ENCODE measurements at places on chromosomes 12 and 14. TPM values are rescaled to one million over a fixed set of nuclear protein-coding genes. Genes with fewer than 3 reads are reported as not detected.

- DNase-seq: no peak
Observed at GRCh38 chr14:103862393-103862782, 15.0 kb upstream of the PPP1R13B start.

DNA sequence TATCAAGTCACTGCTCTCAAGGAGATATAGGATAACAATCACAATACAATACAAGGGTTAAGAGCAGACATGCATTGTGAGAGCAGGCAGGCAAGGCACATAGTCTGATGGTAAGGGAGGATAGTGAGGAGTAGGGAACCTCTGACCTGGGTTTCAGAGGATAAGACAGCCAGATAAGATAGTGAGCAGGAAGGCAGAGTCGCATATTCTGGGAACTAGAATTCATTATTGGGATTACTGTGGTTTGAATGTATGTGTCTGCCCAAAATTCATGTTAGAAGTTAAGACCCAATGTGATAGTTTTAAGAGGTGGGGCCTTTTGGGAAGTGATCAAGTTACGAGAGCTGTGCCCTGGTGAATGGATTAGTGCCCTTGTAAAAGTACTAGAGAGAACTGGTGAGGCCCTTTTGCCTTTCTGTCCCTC lies 14.4 kb upstream of the ATF1 start:
- no peak for DNase-seq

- peak; percentile 88 for DNase-seq
Observed at GRCh38 chr12:65881965-65882413, 57.7 kb downstream of the HMGA2 start.

DNA sequence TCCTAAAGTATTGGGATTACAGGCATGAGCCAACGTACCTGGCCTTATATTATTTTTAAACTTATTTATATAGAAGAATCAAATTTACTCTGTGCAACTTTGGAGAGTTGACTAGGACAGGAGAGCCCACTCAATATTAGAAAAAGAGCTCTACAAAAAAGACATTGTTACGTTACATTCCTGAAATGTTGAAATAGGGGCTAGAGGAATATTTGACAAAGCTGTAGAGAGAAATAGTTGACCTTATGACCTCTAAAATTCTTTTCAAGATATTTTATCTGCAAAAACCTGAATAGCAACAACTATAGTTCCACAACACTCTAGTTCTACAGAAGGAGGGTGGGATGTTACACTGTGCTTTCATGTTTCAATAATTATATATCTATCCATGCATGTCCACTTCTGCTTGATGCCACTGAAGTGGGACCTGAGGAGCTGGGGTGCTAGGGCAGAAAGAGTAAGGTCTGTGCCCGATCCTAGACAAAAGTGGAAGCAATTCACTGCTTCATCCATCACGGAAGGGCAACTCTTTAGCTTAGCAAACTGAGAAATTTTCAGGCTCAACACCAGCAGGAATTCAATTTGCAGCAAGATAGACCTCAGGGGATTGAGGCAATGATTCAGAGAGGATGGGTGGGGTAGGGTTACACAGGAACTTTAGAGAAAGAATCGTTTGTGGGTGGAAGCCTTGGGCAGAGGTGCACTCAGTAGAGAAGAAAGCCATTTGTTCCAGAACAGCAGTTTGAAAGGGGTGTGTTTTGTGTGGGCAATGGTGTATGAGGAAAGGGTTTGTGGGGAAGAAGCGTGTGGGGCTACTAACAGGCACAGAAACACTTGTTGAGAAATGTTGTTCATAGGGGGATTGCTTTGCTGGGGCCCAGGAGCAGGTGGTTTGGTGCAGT lies 16.0 kb upstream of the RNASE10 start:
- DNase-seq: no peak

The ESRRB gene
- 10.0 TPM for total RNA-seq

The TTC6 gene
- total RNA-seq: not detected

DNA sequence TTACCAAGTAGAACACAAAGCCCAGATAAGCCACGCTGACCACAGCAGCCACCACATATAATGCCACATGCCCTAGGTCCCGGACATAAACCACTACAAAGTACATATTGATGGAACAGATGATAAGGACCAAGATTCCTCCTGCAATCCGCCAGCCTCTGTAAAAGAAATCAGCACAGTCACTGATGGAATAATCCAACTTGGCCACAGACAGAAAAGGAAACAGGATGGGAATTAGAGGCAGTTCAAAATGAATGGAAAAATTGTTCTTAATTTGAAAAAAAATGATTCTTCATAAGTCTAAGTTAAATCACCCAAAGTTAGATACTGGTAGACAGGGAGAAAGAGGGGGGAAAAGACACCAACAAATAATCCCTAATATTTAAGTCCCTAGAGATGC lies 35.4 kb downstream of the SLC11A2 start:
- no peak for DNase-seq

- no peak for DNase-seq
Observed at GRCh38 chr12:75630091-75630490, 118.7 kb upstream of the KRR1 start.

DNA sequence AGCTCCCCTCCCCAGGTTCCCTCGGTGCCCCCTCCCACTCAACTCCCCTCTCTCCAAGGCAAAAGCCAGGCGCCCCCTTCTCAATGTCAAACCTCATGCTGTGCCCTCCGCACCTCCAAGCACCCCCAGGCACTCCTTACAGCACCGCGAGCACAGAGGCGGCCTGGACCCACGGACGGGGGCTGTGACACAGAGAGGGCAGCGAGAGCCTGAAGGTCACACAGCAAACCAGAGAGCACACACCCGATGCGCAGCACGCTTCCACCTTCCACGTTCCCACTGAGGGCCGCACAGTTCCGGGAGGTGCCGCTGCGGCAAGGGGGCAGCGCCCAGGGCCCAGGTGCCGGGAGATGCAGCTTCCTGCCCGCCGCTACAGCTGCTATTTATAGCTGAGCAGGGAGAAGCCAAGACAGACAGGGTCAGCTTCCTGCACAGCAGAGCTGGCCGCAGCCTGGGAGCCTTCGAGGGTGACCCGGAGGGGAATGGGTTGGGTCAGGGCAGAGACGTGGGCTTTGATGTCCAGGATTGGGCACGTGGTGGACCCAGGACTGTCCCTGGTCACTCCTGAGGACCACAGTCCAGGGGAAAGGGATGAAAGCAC lies 12.9 kb downstream of the NCOR2 start:
- DNase-seq: no peak

DNA sequence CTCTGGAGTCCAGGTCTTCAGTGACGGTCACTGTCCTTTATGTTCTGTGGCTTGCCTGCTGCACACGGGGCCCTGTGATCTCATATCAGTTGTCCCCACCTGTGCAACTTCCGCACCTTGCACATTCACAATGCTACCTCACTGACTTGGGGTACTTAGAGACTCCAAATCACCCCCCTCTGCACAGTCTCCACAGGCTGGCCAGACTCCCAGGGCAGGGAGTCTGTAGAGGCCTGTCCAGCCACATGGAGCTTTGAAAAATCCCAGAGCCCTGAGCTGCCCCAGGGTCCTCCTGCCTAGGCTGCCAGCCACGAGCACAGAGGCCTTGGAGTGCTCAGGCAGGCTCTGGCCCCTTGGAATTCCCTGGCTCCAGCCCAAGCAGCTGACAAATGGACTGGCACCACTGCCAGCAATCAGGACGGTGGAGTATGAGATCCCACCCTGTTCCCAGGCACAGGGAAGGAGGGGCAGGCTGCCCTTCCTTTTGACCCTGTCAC lies 26.4 kb downstream of the CMKLR1 start:
- DNase-seq: no peak

DNA sequence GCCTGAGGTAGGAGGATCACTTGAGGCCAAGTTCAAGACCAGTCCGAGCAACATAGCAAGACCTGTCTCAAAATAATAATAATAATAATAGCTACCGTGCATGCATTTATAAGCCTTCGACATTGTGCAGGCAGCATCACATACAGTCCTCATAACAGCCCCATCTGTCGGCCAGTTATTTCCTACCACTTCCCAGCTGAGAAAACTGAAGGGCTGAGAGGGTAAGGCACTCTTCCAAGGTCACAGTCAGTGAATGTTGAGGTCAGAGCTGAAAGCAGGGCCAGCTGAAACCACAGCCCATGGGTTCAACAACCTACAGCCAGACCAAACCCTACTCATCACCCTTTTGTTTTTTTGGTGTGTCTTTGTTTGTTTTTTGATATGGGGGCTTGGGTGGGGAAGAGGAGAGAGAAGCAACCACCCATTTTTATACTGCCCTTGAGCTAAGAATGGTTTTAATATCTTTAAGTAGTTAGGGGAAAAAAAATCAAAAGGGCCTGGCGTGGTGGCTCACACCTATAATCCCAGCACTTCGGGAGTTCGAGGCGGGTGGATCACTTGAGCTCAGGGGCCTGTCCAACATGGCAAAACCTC lies 16.8 kb upstream of the ITPK1 start:
- no peak for DNase-seq

GRCh38 chr12:122013791-122014590 lies 7.7 kb upstream of the BCL7A start:
- no peak for DNase-seq

GRCh38 chr14:96148631-96149030 lies 56.0 kb upstream of the BDKRB2 start:
- peak; percentile 28 for DNase-seq

The MANSC4 gene
- total RNA-seq: not detected

DNA sequence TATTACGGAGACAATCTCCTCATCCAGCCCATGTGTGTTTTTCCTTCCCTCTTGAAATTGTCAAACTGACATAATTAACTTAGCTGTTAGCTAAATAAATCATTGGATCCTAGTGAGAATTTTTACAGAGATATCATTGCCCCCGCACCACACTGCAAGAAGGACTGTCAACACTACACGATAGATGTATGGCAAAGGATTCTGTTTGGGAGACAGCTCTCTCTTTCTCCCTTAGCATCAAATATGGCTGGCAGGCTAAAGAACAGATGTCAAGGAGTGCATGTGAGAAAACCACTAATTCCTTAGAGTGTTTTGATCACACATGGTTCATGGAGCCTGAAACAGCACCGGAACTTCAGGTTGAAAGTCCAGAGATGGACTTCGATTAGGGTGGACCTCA lies 136.8 kb downstream of the KCNA5 start:
- no peak for DNase-seq

DNA sequence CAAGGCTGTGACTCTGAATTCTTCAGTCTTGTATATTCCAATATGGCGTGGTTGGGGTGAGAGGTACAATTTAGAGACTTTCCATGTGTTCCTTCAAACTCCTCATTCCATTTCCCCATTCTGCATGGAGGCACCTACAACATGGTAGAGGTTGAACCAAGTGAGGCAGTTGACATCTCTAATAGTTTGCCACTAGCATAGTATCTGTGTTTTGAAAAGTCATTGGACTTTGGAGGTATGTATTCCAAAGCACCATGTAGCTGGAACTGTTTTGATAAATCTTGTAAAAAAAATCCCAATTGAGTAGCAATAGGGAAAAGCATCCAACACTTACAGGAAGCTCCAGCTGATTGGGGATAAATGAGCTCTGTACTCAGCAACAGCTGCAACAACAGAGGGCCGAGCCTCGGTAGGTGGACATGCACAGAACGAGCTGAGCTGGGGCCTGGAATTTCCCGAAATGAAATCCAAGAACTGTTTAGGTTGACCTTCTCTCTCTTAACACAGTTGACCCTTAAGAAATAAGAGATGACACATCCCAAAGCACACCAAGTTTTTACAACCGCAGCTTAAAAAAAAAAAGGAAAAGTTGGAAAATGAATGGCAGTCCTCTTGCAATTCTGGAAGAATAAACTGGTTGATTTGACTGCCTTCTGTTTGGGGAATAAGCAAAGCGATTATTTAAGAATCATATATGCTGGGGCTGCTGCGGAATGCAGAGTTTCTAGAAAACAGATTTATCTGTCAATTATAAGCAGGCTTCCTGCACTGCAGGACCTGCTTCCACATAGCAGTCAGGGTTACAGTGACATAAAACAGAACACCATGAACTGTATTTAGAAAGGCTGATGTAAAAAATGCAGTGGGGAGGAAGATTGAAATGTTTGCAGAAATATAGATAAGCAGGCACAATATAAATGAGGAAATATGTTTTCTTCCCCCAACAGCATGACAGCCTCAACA lies 194.6 kb upstream of the KRR1 start:
- no peak for DNase-seq

The DEPDC4 gene
- not detected for total RNA-seq

The CABP1 gene
- total RNA-seq: 0.71 TPM

The C1QL4 gene
- not detected for total RNA-seq

The PTPRO gene
- 0.30 TPM for total RNA-seq

The CCDC177 gene
- total RNA-seq: not detected

- DNase-seq: peak; percentile 76
Observed at GRCh38 chr12:49825360-49825970, 2.7 kb downstream of the NCKAP5L start.

The GUCY2C gene
- total RNA-seq: not detected

The PTHLH gene
- total RNA-seq: 0.63 TPM

GRCh38 chr12:116559162-116559935 lies at the start of gene MAP1LC3B2:
Gene MAP1LC3B2 (plus strand): TSS chr12:116559381. CDS start chr12:116575943, 16,562 bp downstream.
- DNase-seq: no peak

GRCh38 chr14:23816371-23816770 lies 137.2 kb upstream of the DHRS4 start:
- DNase-seq: no peak

GRCh38 chr14:100476012-100476822 lies 111.0 kb downstream of the BEGAIN start:
- DNase-seq: no peak

The RAPGEF3 gene
- total RNA-seq: 26.8 TPM

DNA sequence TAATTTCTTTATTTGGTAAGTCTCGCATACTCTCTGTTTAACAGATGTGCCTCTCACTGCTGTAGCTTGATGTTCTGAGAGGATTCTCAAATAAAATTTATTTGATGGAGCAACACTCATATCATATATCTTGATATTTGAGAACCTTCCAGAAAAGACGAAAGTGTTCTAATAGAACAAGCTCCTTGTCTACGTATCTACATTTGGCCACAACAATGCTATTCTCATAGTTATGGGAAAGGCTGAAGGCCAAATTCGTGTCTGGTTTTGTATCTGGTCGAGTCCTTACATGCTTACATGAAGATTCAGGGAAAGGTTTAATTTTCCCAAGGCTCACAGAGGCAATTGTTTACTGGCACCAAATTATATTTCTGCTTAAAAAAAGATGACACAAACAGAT lies 186.7 kb upstream of the SLC38A2 start:
- no peak for DNase-seq

GRCh38 chr12:64323476-64324225 lies 66.9 kb downstream of the C12orf56 start:
- no peak for DNase-seq

- no peak for DNase-seq
Observed at GRCh38 chr14:78414172-78414571, 244.0 kb downstream of the NRXN3 start.

The XPOT gene
- total RNA-seq: 16.1 TPM

The ACTR10 gene
- 55.3 TPM for total RNA-seq

The TMEM253 gene
- total RNA-seq: not detected

The ACOT6 gene
- total RNA-seq: not detected

GRCh38 chr14:104473649-104474494 lies 105.7 kb upstream of the C14orf180 start:
- no peak for DNase-seq

The DICER1 gene
- total RNA-seq: 15.9 TPM

The RASSF8 gene
- total RNA-seq: 44.4 TPM

The DPF3 gene
- 26.6 TPM for total RNA-seq
